ENCODE measurements at places on chromosomes 12 and 14.

GRCh38 chr12:40697566-40698259 is 5.5 kb downstream of the CNTN1 start:
- no peak for DNase-seq

GRCh38 chr14:31884776-31885379 is 192.2 kb upstream of the ARHGAP5 start:
- no peak for DNase-seq

DNA sequence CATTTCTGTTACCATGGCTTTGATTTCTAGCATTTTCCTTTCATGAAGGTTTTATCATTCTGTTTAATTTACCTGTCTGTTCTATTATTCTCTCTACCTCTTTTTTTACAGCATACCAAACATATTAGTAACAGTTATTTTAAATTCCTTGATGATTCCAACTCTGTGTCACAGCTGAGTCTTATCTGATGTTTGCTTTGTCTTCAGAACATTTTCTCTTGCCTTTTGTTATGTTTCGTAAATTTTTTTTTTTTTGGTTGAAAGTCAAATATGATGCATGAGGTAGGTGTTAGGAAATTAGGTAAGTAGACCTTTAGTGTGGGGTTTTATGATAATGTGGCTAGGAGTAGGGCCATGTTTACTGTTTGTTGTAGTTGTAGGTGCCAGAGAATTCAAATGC is 496.4 kb downstream of the FOXG1 start:
- no peak for DNase-seq

GRCh38 chr14:65471038-65471878 is 58.7 kb downstream of the FUT8 start:
- no peak for DNase-seq

- no peak for DNase-seq
Observed at GRCh38 chr12:53482626-53483168, 16.6 kb downstream of the MAP3K12 start.

DNA sequence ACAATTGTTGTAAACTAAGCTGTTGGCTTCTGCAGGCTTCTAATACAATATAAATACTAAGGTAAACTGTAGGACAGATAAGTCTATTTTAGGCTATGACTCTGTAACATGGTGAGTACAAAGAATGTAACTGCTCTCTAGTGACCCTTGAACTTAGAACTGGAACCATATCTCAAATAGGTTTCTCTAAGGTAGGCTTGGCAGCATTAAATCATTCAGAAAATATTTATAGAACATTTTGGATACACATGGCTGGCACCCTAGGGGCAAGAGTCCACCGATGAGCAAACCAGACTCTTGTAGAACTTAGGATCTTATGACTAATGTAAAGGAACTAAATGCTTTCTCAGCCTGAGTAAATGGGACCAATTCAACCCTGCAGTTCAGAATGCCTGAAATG is 19.4 kb upstream of the SLC25A3 start:
- DNase-seq, result no peak

DNA sequence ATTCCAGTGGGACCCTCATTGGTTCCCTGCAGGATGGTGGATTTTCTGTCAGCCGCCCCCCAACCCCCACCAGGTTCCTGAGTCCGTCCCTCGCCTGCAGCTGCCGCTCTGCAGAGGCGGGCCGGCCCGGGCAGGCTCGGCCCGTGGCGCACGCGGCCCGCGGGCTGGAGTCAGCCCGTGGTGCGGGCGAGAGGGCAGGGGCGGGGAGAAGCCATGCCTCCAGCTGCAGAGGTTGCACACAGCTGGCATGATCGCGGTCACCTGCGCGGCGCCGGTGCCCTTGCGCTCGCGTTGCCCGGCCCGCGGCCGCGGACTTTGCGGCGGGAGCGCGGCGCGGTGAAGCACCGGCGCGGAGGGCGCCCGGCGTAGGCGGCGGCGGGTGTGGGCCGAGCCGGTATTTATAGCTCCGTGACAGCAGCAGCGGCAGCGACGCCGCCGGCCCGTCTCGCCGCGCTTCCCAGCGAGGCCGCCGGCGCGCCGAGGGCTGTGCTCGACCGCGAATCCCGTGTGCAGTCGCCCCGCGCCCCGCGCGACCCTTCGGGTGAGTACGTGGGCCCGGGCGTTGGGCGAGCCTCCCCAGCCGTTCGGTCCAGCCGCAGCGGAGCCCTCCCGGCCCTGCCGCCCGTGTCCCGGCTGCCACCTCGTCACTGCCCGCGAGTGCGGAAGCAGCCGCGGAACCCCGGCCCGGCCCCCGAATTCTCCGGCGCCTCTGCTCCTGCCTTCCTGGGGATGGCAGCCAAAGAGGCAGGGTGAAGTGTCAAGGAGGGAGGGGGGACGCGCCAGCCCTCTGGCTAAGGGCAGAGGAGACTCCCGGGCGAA is at the start of gene TMEM117:
Gene TMEM117 (plus strand): TSS at position 426 of the 819 bp plus-strand sequence.
- DNase-seq, result peak; percentile 54

- no peak for DNase-seq
Observed at GRCh38 chr12:67651132-67651695, 2.7 kb downstream of the DYRK2 start.

GRCh38 chr14:102686196-102686801 is 91.0 kb upstream of the TRAF3 start:
- no peak for DNase-seq

- no peak for DNase-seq
Observed at GRCh38 chr14:61489512-61489911, 168.1 kb downstream of the PRKCH start.

GRCh38 chr14:80868260-80868659 is 73.3 kb downstream of the CEP128 start:
- DNase-seq, result no peak

DNA sequence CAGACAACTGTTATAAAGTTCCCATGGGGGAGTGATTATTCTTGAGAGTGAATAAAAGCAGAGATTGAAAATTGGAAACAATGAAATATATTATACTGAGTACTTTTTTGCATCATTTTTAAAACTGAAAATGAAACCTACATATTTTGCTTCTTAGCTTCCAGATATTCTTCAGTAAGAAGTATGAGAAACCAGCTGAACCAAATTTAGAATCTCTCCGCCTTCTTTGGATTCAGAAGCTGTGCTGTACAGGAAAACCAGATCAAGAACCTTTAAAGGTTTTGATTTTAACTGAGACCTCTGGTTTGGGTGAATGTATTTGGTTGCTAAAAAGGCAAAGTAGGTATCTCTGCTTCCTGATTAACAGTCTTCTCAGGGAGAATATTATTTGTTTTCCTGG is 109.4 kb downstream of the AKAP6 start:
- DNase-seq, result no peak

- no peak for DNase-seq
Observed at GRCh38 chr14:84442521-84442920, 1087.4 kb upstream of the FLRT2 start.

GRCh38 chr14:69355607-69356281 is 42.4 kb downstream of the ERH start:
- no peak for DNase-seq

DNA sequence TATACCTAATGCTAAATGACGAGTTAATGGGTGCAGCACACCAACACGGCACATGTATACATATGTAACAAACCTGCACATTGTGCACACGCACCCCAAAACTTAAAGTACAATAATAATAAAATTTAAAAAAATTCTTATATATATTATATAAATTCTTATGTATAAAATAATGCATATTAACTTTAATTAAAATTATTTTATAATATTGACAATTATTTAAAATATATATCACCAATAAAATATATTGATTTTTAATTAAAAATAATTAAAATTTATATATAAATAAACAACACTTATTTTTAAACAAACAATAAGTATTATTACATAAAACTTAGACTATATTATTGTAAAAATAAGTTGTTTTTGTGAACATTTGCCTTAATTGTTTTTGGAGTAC is 188.8 kb downstream of the SYT1 start:
- DNase-seq, result no peak

GRCh38 chr12:68962877-68963855 is 30.2 kb upstream of the CPM start:
- no peak for DNase-seq

DNA sequence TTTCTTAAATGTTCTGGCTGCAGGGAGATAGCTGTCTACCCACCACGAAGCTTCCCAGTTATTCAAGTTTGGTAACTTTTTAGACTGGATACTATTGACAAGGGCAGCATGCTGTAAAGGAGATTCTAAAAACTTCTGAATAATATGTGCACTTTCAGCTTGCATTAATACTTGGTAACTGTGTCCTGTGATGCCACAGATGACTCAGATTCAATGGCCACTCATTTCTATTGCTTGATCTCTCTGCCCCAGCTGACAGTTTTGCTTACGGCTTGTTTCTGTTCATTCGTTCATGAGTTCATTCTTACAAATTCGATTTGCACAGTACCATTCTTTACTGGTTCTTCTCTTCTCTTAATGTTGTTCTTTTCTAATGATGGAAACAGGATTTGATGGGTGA is 142.8 kb downstream of the PELI2 start:
- no peak for DNase-seq

DNA sequence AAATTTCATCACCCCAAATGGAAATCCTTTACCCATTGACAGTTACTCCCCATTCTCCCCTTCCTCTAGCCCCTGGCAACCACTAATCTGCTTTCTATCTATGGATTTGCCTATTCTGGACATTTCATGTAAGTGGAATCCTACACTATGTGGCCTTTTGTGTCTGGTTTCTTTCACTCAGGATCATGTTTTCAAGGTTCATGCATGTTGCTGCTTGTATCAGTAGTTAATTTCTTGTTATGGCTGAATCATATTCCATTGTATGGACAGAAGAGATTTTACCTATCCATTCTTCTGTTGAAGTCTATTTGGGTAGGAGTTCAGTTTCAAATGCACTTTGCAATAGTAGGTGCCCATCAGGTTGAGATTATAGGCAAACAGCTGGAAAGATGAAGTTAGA is 1.4 kb downstream of the RFC5 start:
- no peak for DNase-seq

GRCh38 chr14:100841066-100841760 is 15.3 kb downstream of the MEG3 start:
- DNase-seq, result no peak

DNA sequence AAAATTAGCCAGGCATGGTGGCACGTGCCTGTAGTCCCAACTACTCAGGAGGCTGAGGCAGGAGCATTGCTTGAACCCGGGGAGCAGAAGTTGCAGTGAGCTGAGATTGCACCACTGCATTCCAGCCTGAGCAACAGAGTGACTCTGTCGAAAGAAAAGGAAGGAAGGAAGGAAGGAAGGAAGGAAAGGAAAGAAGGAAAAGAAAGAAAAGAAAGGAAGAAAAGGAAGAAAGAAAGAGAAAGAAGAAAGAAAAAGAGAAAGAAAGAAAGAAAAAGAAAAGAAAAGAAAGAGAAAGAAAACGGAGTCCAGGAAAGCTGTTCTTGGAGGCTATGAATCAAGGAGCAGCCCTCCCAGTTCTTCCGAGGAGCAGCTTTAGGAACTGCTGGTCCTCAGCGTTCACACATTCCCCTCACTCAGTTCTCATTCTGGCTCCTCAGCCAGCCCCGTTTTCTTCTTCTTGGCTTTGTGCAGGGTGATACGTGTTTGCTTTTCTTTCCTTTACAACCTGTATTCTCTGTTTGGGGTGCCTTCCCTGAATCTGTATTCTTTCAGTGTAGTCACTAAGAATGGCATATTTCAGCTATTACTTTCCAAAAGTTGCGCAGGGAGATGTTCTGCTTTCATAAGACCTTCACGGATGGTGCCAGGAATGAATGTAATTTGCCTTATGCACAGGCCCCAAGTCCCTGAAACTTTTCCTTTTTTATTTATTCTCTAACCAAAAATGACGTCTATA is 12.2 kb downstream of the FBXL14 start:
- no peak for DNase-seq

- no peak for DNase-seq
Observed at GRCh38 chr14:42778984-42779383, 1172.3 kb downstream of the LRFN5 start.

GRCh38 chr12:67996347-67996746 is 7.1 kb downstream of the IFNG-AS1 start:
- no peak for DNase-seq

DNA sequence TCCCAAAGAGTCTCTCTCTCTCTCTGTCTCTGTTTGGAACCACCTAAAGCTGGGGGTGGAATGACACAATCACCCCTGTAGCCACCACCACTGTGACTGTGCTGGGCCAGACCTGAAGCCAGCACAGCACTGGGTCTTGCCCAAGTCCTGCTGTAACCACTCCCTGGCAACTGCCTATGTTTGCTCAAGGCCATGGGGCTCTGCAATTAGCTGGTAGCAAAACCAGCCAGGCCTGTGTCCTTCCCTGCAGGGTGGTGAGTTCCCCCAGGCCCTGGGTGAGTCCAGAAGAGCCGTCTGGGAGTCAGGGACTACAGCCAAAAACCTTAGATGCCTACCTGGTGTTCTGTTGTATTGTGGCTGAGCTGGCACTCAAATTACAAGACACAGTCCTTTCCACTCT is 50.8 kb downstream of the DGLUCY start:
- no peak for DNase-seq

DNA sequence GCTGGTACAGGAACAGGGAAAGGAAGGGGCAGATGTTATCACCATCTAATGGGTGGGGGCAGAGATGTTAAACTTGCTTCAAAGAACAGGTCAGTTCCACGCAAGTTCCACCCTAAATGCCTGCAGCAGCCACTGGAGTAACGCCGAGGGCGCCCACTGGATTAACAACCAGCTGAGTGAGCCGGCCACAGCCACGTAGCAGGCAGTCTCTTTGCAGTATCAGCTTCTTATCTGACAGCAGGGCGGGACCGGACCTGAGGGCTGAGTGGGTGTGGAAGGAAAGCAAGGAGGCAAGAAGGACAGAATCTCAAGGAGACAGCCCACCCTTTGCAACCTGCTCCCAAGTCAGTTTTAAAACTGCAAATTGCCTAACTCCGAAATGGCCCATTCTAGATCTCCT is 38.4 kb upstream of the FOXN3 start:
- no peak for DNase-seq

DNA sequence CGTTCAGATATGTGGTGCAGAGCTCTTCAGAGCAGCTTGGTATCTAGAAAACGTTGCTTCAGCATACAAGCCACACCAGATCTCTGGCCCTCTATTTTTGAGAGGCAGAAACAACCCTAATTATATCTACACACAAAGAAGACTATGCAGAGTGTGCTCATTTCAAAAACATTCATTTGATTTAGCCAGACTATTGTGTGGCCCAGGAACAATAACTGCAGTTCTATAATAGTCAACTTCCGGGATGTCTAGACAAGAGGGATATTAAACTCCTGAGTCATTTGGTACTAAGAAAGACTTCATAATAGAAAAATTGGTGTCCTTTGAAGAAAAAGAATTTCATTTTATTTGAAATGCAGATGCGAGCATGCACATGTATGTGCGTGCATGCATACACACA is 153.8 kb downstream of the PELI2 start:
- no peak for DNase-seq

- no peak for DNase-seq
Observed at GRCh38 chr14:69985463-69985862, 106.2 kb downstream of the SMOC1 start.

DNA sequence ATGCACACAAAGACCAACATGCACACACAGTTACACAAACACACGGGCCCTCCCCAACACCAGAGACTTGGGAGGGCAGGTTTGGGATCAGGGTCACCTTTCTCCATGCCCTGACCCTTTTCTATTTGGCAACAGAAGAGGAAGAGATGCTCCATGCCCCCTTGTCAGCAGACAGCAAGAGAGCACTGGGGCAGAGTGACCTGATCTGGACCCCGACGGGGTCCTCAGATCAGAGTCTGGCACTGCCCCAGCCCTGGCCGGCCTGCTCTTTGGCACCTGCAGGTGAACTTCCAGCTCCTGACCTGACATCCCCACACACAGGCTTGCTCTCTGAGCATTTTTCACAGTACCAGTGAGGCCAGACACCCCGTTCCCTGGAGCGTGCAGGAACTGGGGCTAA is 21.4 kb downstream of the ADCY6 start:
- DNase-seq, result no peak

All from memory B cell (primary cell).